Vagina (tissue), 2 donors: ENCODE measurements at places on chromosomes 5 and 9. TPM values are rescaled to one million over a fixed set of nuclear protein-coding genes. Genes with fewer than 3 reads are reported as not detected.

- DNase-seq: no peak
- H3K36me3 ChIP-seq: no peaks in the 10 kb centered on the region
- no peak overlapping the region for H3K27ac ChIP-seq
Measured at GRCh38 chr9:4344946-4345345, 45.1 kb upstream of the GLIS3 start.

DNA sequence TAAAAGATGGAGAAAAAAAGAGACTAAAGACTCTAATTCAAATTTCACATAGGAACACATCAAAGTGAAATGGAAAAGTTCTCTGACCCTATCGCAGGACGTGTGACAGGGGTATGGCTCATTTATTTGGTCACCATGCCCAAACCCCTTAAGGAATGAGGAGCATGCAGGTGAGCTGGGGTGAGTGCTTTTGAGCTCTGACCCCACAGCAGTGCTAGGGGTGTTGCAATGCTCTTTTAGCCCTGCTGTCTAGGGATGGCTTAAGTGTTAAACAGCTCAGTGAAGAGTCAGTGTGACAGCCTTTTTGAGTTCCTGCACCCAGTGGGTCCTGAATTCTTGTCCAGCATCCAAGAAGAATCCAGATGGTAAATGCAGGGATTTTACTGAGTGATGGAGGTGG, 143.0 kb upstream of the ANKRD55 start:
- H3K4me3 ChIP-seq: no peak overlapping the region
- H3K27ac ChIP-seq: no peak overlapping the region
- no peak for DNase-seq
- no peaks in the 10 kb centered on the region for H3K36me3 ChIP-seq
- H3K4me1 ChIP-seq: no peaks in the 10 kb centered on the region

- H3K4me3 ChIP-seq: no peak overlapping the region
- no peaks in the 10 kb centered on the region for H3K27me3 ChIP-seq
Measured at GRCh38 chr9:116280529-116280928, 126.9 kb downstream of the PAPPA start.

DNA sequence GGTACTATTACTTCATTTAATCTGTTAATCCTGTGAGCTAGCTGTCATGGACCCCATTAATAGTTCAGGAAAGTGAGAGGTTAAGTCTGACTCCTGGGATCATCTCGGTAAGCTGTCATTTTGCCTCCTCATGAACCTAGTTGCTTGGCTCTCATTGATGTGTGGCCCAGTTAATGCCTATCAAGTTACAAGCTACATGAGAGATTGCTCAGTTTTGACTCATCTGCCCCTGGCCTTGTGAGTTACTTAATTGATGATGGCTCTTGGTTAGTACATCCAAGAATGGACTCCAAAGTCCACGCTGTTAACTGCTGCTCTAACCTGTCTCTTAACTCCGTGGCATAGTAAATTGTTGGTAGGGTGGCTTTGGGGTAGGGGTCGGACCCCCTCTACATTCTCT, 23.9 kb downstream of the LARP1 start:
- H3K27ac ChIP-seq: no peak overlapping the region
- H3K4me1 ChIP-seq: peaks cover 90% of the 10 kb centered on the region
- no peaks in the 10 kb centered on the region for H3K36me3 ChIP-seq
- H3K4me3 ChIP-seq: no peak overlapping the region
- no peaks in the 10 kb centered on the region for H3K27me3 ChIP-seq
- DNase-seq: no peak

- DNase-seq: no peak
- peaks cover 38% of the 10 kb centered on the region for H3K4me1 ChIP-seq
- H3K36me3 ChIP-seq: no peaks in the 10 kb centered on the region
- H3K27me3 ChIP-seq: no peaks in the 10 kb centered on the region
- peak overlapping the region; percentile 81 for H3K27ac ChIP-seq
Measured at GRCh38 chr5:14441641-14442040, 140.0 kb upstream of the OTULINL start.

GRCh38 chr5:66708368-66708767, 112.2 kb downstream of the MAST4 start:
- no peak overlapping the region for H3K4me3 ChIP-seq
- H3K36me3 ChIP-seq: no peaks in the 10 kb centered on the region
- H3K27me3 ChIP-seq: no peaks in the 10 kb centered on the region
- H3K4me1 ChIP-seq: no peaks in the 10 kb centered on the region
- no peak overlapping the region for H3K27ac ChIP-seq
- no peak for DNase-seq

GRCh38 chr5:142544071-142544753, 141.7 kb downstream of the FGF1 start:
- no peak overlapping the region for H3K27ac ChIP-seq
- DNase-seq: no peak
- no peaks in the 10 kb centered on the region for H3K27me3 ChIP-seq
- no peaks in the 10 kb centered on the region for H3K36me3 ChIP-seq

DNA sequence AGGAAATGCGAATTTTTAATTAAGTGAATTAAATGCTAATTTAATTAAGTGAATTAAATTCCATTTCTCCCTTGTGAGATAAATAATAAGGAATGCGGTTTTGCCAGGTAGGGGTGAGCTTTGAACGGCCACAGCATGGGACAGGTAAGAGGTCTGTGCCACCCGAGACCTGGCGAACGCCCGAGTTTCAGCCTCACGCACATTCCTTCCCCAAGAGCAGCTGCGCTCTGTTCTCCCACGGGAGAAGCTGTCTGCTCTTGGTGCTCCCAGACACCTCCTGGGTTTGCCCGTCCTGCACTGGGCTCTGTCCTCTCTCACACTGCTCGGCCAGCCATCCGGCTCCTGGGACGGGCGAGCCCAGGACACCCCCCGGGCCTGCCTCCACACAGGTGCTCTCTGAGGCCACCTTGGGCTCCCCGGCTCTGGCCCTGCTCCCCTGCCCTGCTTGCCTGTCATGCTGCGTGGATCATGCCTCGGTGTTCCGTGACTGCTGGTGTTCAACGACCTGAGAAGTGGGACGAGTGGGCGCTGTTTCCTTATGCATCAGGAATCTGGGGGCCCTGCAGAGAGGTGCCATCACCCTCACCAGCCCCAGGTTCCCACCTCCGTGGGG, 13.7 kb upstream of the CAMSAP1 start:
- H3K27me3 ChIP-seq: no peaks in the 10 kb centered on the region
- no peaks in the 10 kb centered on the region for H3K4me1 ChIP-seq
- no peak for DNase-seq
- no peak overlapping the region for H3K4me3 ChIP-seq

- no peaks in the 10 kb centered on the region for H3K4me1 ChIP-seq
- H3K4me3 ChIP-seq: no peak overlapping the region
- H3K27me3 ChIP-seq: no peaks in the 10 kb centered on the region
- no peaks in the 10 kb centered on the region for H3K36me3 ChIP-seq
Measured at GRCh38 chr5:153212471-153212870, 278.0 kb upstream of the GRIA1 start.

GRCh38 chr5:113371721-113372196, 63.0 kb downstream of the TSSK1B start:
- DNase-seq: no peak
- H3K36me3 ChIP-seq: no peaks in the 10 kb centered on the region
- no peaks in the 10 kb centered on the region for H3K27me3 ChIP-seq
- no peaks in the 10 kb centered on the region for H3K4me1 ChIP-seq
- H3K27ac ChIP-seq: no peak overlapping the region
- no peak overlapping the region for H3K4me3 ChIP-seq

DNA sequence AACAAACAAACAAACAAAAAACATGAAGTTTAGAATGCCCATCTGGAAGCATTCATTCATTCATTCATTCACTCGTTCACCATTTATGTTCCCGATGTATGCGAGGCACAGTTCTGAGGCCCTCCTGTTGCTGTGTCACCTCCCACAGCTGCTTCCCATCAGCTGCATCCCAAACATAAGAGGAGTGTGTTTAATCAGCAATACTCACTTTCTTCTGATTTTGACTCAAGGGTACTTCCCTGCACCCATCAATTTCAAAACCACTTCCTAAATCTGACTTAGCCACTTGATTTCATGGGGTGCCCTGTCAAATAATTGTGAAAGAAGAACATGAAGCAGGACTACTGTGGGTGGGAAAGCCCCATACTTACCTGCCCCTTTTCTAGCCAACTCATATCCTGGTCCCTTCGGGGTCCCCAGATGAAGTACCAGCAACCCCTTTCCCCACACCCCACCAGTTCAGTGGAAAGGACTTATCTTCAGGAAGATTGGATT, 128.0 kb upstream of the IL12B start:
- no peak overlapping the region for H3K4me3 ChIP-seq
- no peak overlapping the region for H3K27ac ChIP-seq
- no peaks in the 10 kb centered on the region for H3K27me3 ChIP-seq
- no peaks in the 10 kb centered on the region for H3K36me3 ChIP-seq
- no peaks in the 10 kb centered on the region for H3K4me1 ChIP-seq

- no peak overlapping the region for H3K4me3 ChIP-seq
- H3K27ac ChIP-seq: no peak overlapping the region
- no peaks in the 10 kb centered on the region for H3K4me1 ChIP-seq
- no peaks in the 10 kb centered on the region for H3K36me3 ChIP-seq
- DNase-seq: no peak
Measured at GRCh38 chr9:8895861-8896224, 1096.3 kb upstream of the DMAC1 start.

DNA sequence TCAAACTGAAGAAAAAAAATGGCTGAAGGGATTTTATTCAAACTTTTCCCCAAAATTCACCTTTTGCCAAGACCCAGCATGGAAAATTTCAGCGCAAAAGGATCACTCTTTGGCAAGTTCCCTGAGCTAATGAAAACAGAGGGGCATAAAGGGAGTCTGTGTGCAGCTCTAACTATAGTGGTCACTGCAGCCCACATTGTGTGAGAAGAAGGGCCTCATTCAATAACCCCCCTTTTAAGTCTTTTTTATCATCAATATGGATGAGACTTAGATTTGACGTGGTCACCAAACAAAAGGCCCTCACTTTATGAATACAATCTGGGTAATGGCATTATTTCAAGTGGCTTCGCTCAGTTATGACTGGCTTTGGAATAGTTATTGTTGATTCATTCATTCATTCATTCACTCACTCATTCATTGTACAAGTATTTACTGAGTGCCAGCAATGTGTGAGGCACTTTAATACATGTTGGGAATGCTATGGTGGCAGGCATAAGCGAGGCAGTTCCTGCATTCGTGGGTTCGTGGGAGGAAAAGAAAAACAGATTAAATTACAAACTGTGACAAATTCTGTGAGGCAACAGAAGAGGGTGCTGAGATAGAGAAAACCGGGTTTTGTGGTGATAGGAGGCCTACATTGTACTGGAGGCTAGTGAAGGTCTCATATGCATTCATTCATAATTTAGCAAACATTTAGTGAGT, 145.7 kb upstream of the KLF4 start:
- no peaks in the 10 kb centered on the region for H3K36me3 ChIP-seq
- H3K4me3 ChIP-seq: no peak overlapping the region
- H3K4me1 ChIP-seq: peaks cover 24% of the 10 kb centered on the region

- no peaks in the 10 kb centered on the region for H3K27me3 ChIP-seq
- no peak overlapping the region for H3K4me3 ChIP-seq
- H3K4me1 ChIP-seq: peaks cover 7% of the 10 kb centered on the region
- DNase-seq: no peak
- H3K27ac ChIP-seq: no peak overlapping the region
- H3K36me3 ChIP-seq: no peaks in the 10 kb centered on the region
Measured at GRCh38 chr5:156379206-156379605, 52.2 kb downstream of the SGCD start.

DNA sequence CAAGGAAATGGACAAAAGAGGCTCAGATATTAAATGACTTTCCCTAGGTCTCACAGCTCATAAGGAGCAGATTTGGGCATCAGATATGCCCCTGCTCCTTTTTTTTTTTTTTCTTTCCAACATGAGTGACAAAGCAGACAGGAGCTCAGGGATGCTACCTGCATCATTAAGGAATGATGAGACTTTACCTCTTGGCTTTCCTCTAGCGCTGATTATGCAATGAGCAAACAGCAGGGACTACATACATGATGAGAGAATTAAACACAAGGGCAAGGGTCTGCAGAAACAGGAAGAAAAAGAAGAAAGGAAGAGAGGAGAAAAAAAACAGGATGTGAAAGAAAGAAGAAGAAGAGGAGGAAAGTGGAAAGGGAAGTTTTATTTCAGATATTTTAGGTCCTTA, 179.9 kb downstream of the PPP2R2B start:
- H3K27me3 ChIP-seq: no peaks in the 10 kb centered on the region
- no peaks in the 10 kb centered on the region for H3K4me1 ChIP-seq
- no peak overlapping the region for H3K4me3 ChIP-seq
- no peaks in the 10 kb centered on the region for H3K36me3 ChIP-seq
- H3K27ac ChIP-seq: no peak overlapping the region
- no peak for DNase-seq

The SPOCK1 gene
- total RNA-seq: 70.7 TPM

The WDR70 gene
- total RNA-seq: 31.4 TPM

The STOM gene
- 263 TPM for total RNA-seq

The PCDHA1 gene
- not detected for total RNA-seq

The KCNMB1 gene
- total RNA-seq: 4.9 TPM

The PCDHB15 gene
- total RNA-seq: 3.2 TPM
